Kidney (tissue), 22 donors: ENCODE measurements at places on chromosomes 5 and 9.

DNA sequence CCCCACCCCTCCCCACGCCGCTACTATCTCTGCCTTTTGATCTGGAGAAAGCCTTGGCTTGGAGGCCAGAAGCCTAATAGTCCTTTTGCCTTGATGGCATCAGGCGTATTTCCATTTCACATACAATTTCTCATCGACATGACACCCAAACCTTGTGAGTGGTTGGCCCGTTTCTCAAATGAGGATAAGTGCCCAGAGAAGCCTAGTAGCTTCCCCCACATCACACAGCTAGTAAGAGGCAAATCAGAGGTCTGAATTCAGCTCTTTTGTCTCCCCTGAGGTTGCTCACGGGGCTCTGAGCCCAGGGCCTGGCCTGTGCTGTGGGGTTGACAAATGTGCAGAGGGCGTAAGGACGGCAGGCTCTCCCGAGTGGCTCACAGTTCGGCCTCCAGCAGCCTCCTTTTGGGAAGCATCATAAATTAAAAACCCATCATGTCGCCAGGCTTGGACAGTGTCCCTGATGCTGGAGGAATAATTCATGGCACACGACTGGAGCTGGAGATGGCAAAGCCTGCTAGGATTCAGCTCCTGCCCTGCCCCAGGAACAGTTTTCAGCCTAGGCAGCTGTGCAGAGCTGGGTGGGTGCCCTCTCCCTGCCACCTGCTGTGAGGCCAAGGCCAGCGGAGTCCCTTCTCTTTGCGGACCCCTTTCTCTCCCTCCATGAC is 263.8 kb downstream of the NSG2 start:
- no peak for DNase-seq

- DNase-seq, result no peak
These were observed 47.8 kb downstream of the C9orf57 start for GRCh38 chr9:72012646-72013045.

- no peak for DNase-seq
These were observed 219.0 kb downstream of the AOPEP start for GRCh38 chr9:94945197-94946144.

- no peak for DNase-seq
These were observed 510.9 kb downstream of the ZNF608 start for GRCh38 chr5:124235576-124235975.

DNA sequence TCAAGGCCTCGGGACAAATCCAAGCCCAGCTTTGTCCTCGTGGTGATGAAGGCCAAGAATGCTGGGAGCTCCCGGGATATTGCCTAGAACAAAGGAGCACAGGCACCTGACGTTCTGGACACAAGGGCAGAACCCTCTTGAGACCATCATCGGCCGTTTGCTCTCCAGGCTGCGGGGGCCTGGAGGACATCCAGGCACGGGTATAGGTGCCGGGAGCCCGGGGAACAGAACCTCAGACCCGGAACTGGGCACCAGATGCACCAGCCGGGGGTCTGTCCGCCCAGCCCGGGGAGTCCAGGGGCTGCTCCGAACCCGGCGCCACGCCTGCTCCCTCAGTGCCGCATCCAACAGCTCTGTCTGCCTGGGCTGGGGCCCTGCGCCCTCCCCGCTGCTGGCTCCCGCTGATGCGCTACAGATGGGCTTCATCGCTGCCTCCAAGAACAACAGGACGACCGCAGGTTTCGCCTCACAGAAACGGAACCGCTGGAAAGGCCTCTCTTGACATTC is 88.0 kb downstream of the ADAMTS2 start:
- DNase-seq, result no peak

- DNase-seq, result no peak
These were observed 571.0 kb downstream of the PTPRD start for GRCh38 chr9:10041726-10042229.

- no peak for DNase-seq
These were observed 119.6 kb downstream of the PPP2R2B start for GRCh38 chr5:146758938-146759337.

GRCh38 chr5:24629798-24630197 is 15.0 kb downstream of the CDH10 start:
- no peak for DNase-seq

DNA sequence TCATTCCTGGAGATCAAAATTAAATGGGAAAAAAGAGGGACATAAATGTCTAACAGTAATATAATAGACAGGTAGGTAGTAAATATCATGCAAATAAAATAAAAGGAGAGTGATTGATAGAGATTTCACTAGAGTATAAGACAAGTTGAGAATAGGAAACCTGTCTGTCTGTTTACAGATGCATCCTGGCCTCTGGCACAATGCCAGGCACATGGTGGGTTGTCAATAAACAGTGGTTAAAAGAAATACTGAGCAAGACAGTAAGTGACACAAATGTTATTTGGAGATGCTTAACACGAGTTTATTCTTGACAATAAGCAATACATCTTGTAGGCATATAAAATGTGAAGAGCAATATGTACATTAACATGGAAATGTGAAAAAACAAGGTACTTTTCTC is 33.3 kb downstream of the RICTOR start:
- DNase-seq, result no peak

GRCh38 chr9:89212171-89212570 is 33.6 kb upstream of the SHC3 start:
- no peak for DNase-seq

DNA sequence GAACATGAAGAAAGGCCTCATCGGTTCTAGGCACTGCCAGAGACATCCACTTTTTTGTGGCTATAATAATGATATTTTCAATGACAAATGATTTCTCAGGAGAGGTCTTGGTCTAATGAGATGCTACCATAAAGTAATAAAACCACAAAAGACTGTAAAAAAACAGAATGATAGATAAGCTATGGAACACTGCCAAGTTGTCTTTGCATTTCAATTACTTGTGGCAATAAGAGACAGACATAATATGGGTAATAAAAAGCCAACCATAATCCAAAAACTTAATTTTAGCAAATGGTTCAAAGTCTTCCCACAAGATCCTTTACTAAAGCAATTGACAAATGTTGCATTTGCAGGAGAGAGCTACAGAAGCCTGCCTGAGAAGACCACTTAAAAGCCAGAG is 292.5 kb downstream of the ATPSCKMT start:
- no peak for DNase-seq
